ENCODE measurements at places on chromosomes 5 and 9.

GRCh38 chr5:7663808-7664207, 187.1 kb downstream of the CFAP90 start:
- DNase-seq = no peak

GRCh38 chr9:93123561-93124283, 10.3 kb downstream of the NINJ1 start:
- no peak for DNase-seq

DNA sequence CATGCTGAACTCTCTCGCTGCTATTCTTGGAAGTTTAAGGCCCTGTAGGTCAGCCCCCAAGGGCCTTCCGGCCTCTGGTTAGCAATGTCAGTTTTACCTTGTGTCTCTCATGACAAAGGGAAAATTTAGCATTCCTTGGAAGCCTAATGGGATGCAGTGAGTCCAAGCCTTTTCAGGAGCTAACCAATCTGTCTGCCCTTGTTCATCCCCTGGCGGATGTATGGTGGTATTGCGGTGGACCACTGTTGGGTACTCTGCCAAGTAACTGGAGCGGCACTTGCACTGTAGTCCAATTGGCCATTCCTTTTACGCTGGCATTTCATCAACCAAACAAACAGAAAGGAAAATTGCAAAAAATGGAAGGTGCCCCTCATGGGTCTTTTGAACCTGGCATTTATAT, 318.4 kb upstream of the NMUR2 start:
- DNase-seq = peak; percentile 26

DNA sequence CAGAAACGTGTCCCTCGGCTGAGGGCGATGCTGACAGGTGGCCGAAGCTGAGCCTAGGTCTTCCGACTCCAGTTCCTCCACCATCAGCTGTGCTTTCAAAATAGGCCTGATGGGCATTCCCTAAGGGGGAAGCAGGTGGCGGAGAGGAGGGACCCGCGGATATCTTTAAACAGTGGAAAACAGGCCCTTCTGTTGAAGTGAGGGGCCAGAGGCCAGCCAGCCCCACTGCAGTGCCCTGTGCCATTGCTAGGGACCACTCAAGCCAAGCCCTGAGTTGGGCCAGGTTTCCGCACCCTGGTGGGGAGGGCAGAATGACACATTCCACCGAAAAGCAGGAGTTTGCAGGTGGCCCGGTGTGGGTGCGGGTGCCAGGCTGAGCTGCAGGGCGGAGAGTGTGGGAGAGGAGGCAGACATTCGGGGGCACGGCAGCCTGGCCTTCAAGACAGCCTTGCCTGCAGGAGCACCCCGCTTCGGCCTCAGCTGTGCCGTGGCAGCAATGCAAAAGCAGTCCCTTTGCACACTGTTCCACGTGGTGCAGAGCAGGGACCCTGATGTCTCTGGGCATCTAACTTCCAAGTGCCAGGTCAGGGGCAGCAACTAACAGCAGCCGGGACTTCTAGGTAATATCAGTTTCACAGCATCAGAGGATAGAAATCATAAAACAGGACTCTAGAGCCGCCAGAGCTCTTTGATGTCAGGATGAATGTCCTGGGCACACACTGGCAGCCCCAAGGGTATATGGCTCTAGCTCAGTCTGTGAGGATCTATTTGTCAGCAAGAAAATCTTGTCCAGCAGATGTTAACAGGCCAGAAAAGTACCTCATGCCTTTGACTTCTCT, 17.2 kb downstream of the HNRNPH1 start:
- DNase-seq = no peak

DNA sequence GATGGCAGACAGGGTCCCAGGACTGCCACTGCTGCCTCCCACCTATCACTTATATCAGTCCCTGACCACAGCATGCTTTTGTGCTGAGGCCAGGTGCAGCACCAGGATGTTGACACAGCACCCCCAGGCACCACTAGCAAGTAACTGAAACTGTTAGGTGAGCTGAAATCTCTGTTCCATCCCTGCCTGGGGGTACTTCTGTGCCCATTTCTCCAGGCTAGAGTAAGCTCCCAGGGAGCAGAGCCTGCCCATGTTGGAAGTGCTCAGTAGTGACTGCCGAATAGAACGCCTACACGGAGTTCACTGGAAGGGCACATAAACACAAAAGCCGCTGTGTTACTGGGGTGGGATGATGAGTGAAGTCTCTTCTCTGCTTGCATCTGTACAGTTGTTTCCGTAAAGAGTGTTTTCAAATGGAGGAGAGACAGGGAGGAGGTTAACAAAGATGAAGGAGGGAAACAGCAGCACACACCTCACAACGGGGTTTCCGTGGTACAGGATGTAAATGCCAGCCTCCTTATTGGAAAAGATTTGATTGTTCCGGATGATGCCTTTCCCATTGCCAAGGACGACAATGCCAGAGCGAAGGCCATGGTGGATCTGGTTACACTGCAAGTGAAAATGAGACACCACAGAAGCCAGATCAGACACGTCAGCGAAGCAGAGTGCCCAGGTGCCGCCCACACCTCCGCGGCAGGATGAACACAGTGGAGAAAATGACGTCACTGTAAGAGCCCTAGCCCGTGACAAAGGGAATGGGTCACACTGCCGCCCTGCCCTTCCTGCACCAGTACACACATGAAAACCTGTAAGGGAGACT, 43.1 kb downstream of the POLR1E start:
- DNase-seq = no peak

DNA sequence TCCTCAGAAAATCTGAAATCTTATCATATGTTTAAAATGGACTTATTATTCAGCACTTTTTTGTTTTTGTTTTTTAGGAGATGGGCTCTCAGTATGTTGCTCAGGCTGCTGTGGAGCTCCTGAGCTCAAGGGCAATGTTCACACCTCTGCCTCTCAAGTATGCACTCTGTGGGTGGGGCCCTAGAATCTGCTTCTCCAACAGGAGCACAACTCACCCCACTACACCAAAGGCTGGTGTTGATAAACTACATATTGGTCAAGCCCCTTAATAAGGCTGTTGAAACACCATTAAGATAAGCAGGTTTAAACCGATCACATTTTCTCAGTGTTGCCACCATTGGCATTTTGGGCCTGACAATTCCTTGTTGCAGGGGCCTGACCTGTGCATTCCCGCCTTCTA, 131.6 kb downstream of the FANCC start:
- no peak for DNase-seq

GRCh38 chr5:178069909-178070308, 43.4 kb upstream of the N4BP3 start:
- peak; percentile 44 for DNase-seq

GRCh38 chr5:76838481-76839261, 11.1 kb upstream of the S100Z start:
- DNase-seq = peak; percentile 86

GRCh38 chr5:108620516-108620915, 127.2 kb upstream of the FER start:
- DNase-seq = peak; percentile 11

- peak; percentile 21 for DNase-seq
Measured at GRCh38 chr5:157308836-157309465, 43.0 kb downstream of the CYFIP2 start.

DNA sequence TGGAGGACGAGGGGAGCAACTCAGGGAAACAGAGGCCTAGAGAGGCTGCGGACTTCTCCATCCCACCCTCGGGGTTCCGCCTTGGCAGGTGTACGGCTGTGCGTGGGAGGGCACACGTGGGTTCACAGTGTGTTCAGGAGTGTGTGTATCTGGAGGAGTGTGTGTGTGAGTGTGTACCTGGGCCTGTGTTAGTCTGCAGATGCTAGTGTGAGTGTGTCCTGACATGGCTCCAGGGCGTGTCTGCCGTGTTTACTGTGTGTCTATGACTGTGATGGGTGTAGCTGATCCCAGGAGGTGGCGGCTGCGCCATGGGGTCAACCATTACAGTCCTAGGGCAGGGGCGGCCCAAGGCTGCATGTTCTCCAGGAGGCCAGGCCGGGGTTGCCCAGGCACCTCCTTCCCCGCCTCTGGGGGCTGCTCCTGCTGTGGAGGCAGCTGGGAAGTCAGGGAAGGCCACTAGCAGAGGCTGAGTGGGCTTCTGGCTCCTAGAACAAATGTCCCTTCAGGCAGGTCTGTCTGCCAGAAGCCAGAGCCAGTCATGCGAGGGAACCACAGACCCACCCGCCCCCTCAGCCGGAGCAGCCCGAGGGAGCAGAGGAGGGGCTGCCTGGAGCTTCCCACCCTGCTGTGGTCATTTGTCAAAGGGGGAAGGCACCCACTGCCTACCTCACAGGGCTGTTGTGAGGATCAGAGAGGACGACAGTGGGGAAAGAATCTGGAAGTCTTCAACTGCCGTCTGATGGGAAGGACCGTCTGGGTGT, 21.4 kb downstream of the CRB2 start:
- DNase-seq = peak; percentile 75

- DNase-seq = peak; percentile 22
Measured at GRCh38 chr5:5598547-5599113, 176.2 kb downstream of the ICE1 start.

- no peak for DNase-seq
Measured at GRCh38 chr5:151897020-151897552, 27.6 kb downstream of the GLRA1 start.

DNA sequence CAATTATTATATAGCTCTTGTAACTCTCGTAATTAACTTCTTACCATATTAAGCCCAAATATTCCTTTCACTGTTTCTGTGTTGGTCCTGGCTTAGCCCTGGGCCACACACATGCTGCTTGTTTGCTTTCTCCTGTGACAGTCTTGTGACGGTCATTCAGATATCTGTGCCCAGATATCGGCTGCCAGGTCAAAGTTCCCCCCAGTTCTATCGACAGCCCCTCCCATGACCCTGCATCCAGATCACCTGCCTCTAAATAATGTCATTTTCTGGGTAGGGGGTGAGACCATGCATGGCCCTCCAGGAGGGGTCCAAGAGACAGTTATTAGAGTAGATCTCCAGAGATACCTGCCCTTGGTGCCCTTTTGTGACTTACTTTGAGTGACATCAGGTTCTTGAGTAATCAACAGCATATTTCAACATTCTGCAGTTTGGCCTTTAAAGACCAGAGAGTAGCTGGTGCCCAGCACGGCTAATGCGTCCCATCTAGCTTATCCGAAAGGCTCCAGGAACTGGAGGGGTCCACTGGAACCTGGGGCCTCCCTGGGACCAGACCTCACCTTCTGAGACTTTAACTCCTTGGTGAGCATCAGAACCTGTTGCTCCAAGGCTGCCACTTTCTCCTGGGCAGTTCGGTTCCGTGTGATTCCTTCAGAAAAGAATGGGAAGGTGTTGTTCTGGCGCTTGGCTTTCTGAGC, 26.9 kb downstream of the TBC1D2 start:
- DNase-seq = no peak

- DNase-seq = no peak
Measured at GRCh38 chr5:175493726-175494125, 15.4 kb downstream of the SFXN1 start.
